Testis (tissue), 5 donors: ENCODE measurements at places on chromosomes 13 and 19. TPM values are rescaled to one million over a fixed set of nuclear protein-coding genes. Genes with fewer than 3 reads are reported as not detected.
A peak's percentile ranks its signal among the peaks of the same experiment; 100 is the strongest.

Gene ONECUT3
- total RNA-seq = 0.25 TPM

Gene TIMM44
- total RNA-seq = 71.2 TPM

Gene ADAMTSL5
- total RNA-seq = 17.9 TPM

Gene SIGLECL1
- total RNA-seq = 23.8 TPM

Gene PTH2
- not detected for total RNA-seq

DNA sequence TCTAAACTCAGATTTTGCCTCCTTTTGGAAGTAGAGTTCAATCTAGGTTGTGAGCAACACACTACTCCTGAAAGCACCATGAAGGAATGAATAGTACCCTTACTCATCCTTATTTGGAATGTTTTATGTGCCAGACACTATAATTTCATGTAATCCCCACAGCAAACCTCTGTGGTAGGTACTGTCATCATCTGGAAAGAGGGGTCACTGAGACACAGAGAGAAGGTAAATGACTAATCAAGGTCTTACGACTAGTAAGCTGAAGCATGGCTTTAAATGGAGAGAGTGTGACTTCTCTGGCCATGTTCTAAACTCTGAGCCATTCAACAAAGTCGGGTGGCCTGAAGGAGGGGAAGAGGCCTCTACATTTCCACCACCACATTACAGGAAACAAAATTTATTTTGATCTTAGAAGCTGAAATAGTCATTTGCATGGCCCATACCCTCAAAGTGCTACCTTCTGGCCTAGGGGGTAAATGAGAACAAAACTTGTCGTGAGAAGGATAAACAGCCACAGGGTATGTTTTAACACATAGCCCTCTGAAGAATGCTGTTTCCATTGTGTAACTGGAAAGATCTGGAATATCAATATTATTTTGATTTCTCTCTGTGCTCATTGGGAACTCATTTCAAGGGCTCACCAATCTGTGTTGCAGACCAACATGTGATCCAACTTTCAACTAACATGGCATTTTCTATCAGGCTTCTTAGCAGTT, 180.8 kb upstream of the RFC3 start:
- peaks cover 5% of the 10 kb centered on the region for H3K4me1 ChIP-seq
- H3K4me3 ChIP-seq = no peak overlapping the region
- no peak for DNase-seq
- no peaks in the 10 kb centered on the region for H3K27me3 ChIP-seq

DNA sequence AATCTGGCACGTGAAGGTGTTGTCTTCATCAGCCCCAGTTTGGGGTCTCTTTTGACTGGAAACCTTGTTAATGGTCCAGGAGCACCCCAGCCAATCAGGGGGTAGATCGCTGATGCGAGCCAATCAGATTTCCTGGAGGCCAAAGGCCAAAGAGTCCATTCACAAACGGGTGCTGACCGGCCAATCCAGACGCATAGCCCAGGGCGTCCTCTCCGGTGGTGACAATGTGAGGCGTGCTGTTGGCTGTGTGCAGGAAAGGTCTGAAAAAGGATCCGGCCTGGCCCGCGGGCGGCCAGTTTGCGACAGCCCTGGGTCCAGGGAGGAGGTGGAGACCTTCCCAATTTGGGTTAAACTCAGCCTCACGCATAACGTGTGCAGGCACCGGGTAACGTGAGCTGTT, 3.1 kb downstream of the MAST3 start:
- peak; percentile 67 for DNase-seq
- H3K27me3 ChIP-seq = no peaks in the 10 kb centered on the region
- H3K27ac ChIP-seq = no peak overlapping the region
- no peak overlapping the region for H3K4me3 ChIP-seq
- H3K4me1 ChIP-seq = peaks cover 9% of the 10 kb centered on the region

DNA sequence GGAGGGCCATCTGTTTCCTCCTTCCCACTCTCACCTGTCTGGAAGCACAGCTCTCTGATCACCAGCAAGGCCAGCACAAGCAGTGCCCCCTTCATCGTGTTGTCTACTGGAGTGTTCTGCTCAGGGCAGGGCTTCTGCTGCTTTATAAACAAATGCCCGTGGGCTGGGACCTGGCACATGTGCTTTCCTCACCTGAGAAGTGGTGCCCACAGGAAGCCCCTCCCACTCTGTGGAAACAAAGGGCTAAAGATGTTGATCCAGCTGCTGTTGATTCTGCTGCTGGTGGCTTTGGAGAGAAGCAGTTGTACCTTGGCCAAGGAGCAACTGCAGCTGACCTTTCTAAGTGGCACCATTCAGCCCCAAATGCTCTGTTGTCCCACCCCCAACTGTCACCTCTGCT, 26.4 kb upstream of the ZNF181 start:
- H3K4me1 ChIP-seq = no peaks in the 10 kb centered on the region
- no peaks in the 10 kb centered on the region for H3K36me3 ChIP-seq
- H3K27ac ChIP-seq = no peak overlapping the region
- no peaks in the 10 kb centered on the region for H3K27me3 ChIP-seq
- DNase-seq = no peak
- no peak overlapping the region for H3K4me3 ChIP-seq

DNA sequence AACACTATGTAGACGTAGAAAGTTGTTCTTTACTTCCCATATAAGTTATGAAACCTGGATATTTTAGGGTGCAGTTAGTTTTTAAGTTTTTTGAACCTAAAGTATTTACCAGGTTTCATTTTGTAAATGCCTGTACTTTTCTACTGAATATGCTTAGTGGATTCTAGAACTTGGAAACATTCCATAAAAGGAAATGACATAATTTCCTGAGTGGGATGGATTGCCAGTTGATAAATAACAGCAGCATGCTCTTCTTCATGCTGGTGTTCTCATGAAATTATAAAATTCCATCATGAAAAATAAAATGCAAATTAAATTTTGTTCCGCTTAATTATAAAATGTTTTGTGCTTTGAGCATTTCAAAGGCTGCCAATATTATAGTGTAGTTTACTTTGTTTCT, 362.2 kb upstream of the PCDH20 start:
- no peak overlapping the region for H3K4me3 ChIP-seq
- H3K27ac ChIP-seq = no peak overlapping the region
- no peak for DNase-seq
- H3K4me1 ChIP-seq = no peaks in the 10 kb centered on the region
- no peaks in the 10 kb centered on the region for H3K27me3 ChIP-seq
